ENCODE measurements at places on chromosomes 12 and 14.

DNA sequence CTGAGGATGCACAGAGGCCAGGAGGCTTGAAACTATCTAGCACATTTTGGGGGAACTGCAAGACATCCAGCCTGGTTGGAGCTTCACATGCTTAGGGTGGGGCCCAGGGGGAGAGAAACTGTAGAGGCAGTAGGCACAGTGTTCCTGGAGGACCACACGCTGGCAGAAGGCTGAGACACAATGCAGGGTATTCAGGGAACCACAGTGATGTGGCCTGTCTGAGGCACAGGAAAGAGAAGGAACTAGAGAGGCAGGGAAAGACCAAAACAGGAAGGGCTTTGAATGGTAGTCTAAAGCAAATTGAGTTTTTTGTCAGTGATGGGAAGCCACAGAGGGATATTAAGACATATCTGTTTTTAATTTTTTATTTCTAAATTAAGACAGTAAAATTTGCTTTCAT lies 100.2 kb upstream of the PRICKLE1 start:
- no peak for DNase-seq

- no peak for DNase-seq
Observed at GRCh38 chr14:53796734-53797133, 159.9 kb downstream of the BMP4 start.

DNA sequence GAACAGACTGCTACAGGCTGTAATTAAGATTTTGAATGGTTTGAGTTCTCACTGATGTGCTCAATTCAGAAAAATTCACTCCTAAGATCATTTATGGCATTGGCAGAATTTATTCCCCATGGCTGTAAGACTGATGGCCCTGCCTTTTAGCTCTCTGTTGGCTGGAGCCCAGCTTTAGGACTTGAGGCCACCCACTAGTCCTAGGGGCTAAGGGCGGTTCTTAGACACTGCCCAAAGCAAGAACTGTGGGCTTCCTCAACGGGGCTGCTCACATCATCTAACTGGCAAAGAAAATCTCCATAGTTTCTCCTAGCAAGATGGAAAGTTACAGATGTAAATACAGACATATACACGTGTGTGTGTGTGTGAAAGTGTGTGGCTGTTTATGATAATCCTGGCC lies 3.4 kb upstream of the CCER1 start:
- no peak for DNase-seq

DNA sequence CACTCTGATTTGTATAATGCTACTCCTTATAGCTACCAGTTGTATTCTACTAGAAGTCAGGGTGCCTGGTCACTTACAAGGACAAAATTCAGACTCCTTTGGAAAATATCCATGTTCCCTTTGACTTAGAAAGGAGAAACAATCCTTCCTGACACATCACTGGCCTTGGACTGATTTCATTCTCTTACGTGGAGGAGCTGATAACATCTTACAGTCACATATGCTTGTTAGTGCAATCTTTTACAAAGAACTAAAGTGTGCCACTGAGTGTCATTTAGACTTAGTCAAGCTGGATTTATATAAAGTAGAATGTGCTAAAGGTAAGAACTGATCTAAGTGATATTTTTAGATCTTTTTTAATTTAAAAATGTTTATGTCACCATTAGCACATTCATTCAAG lies 131.0 kb upstream of the TMTC2 start:
- DNase-seq = no peak

DNA sequence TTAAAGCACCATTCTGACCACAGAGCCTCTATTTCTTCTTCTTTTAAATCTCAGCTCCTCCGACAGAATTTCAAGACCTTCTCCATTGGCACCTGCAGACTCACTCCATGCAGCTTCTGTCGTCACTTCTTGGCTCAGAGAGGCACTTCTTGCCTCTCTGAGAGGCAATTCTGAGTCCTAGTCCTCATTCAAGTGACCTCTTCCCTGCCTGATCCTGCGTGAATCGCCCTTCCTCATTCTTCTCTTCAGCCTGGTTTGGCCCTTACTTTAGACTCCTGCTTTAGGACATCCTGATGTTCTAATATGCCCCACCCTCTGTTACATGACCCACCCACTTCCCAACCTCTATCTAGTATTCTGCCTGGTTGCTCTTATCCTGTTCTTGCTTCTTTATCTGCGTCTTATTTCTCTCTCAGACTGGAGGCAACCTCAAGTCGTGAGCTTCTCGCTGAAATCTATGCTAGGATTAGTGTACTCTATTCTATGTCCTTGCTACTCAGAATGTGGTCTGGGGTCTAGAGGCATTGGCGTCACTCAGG lies 55.6 kb upstream of the CISTR start:
- DNase-seq = no peak

DNA sequence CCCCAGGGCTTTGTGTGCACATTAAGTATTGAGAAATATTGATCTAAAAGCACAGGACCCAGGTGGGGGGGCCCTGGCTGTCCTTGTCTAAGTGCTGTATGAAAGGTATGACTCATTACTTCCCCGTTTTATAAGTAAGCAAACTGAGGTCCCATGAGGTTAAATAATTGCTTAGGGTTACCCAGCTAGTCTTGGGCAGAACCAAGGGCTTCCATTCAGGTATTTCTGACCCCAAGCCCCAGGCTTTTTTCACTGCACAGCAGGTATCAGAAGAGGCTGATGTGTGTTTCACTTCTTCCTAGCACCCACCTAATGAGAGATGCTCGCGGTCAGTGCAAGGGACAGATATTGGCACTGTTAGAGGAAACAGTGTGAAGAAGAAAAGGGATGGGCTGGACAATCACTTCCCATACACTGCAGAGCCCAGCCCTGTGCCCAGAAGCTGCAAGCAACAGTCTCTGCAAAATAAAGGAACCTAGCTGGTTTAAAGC lies 4.7 kb upstream of the TC2N start:
- peak; percentile 44 for DNase-seq

DNA sequence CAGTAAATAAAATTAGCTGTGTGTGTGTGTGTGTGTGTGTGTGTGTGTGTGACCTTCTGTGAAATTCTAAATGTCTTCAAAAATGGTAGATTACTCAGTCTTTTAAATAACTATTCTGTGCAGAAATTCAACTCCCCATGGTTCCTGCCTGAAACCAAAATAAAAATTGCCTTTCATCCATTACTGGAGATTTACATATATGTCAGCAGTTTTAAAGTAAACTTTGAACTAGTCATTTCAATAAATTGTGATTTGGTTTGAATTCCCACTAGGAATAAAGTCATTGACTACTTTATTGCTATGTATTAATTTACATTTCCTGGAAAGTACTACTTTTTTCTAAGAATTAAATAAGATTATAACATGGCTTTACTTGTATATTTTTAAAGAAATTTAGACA lies 5.3 kb downstream of the ELK3 start:
- no peak for DNase-seq

GRCh38 chr14:99173086-99173485 lies 98.9 kb downstream of the BCL11B start:
- DNase-seq = no peak

GRCh38 chr14:104650057-104650980 lies 39.1 kb upstream of the INF2 start:
- DNase-seq = peak; percentile 60

GRCh38 chr14:36224176-36224575 lies 47.7 kb upstream of the PTCSC3 start:
- DNase-seq = no peak

DNA sequence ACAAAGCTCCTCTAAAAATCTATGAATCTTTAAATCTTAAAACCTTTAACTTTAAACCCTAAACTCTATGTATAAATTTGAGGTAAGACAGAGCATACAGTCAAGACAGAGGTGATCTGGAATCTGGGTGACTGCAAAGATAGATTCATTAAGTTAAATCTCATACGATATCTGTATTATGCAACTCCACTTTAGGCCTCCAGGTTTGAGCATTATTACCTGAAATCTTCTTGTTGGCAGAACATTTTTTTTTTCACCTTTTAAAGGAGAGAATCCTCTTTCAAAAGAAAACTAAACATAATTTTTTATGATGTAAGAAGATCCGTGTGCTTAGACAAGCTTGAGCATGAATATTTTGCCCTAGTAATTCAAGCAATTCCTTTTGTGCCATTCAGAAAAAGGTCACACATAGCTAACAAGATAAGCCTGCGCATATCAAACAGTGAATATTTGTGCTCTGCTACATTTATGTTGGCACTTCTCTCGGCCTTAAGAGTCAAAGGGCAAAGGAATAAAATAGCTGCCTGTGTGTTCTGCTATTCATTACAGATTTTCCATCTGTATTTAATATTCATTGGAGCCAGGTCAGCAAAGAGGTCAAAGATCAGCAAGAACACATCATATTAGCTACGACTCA lies 163.3 kb downstream of the TMTC3 start:
- DNase-seq = no peak

DNA sequence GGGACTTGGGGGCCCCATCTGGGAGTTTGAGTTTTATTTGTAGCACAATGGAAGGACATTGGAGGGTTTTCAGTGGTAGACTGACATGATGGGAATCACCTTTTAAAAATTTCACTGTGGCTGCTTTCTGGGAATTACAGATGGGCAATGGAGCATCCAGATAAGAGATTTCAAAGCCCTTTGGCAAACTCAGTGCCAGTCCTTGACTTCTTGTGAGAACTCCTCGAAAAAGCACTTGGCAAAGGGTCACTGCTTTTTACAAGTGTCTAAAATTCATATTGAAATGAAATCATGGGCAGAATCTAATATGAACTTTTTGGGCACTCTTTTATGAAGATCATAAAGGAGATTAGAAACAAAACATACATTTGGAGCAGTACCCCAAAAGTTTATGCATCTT lies 34.3 kb upstream of the IGF1 start:
- no peak for DNase-seq

DNA sequence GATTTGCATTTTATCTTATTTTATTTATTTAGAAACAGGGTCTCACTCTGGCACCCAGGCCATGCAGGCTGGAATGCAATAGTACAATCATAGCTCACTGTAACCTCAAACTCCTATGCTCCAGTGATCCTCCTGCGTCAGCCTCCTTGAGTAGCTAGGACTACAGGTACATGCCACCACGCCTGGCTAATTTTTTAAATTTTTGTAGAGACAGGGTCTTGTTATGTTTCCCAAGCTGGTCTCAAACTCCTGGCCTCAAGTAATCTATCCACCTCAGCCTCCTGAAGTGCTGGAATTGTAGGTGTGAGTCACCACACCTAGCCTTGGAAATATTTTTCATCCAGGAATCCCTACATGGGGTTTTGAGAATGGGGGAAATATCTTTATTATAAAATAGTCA lies 84.6 kb downstream of the MAPKAPK5 start:
- DNase-seq = no peak

GRCh38 chr14:21023174-21023573 lies 1.7 kb downstream of the NDRG2 start:
- no peak for DNase-seq
